ENCODE measurements at places on chromosomes 12 and 14. TPM values are rescaled to one million over a fixed set of nuclear protein-coding genes. Genes with fewer than 3 reads are reported as not detected.

DNA sequence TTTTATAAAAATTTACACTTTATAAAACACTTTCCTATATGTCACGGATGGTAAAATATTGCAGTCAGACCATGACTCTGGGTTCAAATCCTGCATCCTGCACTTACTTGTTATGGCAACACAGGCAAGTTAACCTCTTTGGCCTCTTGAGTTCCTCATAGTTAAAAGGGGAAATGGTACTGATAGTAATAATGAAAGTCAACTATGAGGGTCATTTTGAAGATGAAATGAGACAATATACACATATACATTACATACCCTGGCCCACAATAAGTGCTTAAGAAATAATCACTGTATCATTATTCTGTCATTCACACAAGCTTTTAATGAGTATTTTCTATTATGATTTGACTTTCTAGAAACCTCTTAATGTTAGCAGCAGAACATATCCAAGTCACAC is 64.4 kb downstream of the C12orf42 start:
- DNase-seq = no peak

GRCh38 chr12:65609359-65609771 is 214.9 kb upstream of the HMGA2 start:
- no peak for DNase-seq

- DNase-seq = no peak
Measured at GRCh38 chr14:78805570-78805969, 635.4 kb downstream of the NRXN3 start.

- DNase-seq = no peak
Measured at GRCh38 chr12:75704664-75705063, 193.3 kb upstream of the KRR1 start.

GRCh38 chr12:13342971-13343370 is 146.4 kb downstream of the EMP1 start:
- DNase-seq = no peak

- DNase-seq = no peak
Measured at GRCh38 chr14:34241185-34241711, 220.8 kb downstream of the SPTSSA start.

- DNase-seq = no peak
Measured at GRCh38 chr14:59123975-59124374, 64.5 kb upstream of the DAAM1 start.

DNA sequence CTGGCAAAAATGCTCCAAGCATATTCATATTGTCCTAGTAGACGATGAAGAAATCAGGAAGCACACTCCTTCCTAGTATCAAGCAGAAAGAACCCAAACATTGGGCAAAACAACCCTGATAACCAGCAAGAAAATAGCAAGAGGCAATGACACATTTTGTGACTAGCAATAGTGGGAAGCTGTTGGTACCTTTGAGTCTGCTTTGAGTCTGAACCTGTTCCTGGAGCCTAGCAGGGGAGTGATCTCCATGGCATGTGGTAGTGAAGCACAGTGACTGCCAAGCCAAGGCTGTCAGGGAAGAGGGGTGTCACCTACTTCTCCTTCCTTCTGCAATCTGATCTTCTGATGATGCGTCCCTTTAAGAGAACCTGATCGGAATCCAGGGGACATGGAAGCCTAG is 533.9 kb downstream of the VRK1 start:
- no peak for DNase-seq

DNA sequence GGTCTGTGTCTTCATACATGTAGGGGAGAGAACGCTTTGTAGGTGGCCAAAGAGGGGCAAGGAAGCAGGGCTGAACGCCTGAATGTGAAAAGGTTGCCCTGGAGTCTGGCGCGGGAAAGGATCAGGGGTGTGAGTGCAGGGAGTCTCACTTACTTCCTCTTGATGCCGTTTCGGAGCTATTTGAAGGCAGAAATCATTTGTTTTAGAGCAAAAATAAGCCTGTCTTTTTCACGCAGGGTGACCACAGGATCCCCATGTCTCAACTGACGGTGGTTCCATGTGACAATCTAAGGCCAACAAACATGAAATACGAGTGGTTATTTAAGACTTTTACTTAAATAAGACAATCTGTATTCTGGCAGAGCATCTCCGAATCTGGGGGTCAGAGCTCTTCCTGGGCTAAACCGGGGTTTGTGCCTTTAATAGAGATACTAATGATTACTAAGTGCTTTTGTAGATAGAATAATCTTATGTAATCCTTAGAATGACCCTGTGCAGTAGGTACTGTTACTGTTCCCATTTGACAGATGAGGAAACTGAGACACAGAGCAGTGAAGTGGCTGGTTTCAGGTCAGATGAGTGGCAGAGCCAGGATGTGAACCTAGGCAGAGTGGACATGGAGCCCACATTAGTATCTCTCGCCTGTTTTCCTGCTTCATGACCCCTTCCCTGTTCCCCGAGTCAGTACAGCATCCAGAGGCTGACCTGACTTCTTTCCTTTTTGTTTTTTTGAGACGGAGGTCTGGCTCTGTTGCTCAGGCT is 1.9 kb downstream of the BRI3BP start:
- no peak for DNase-seq

GRCh38 chr14:73744874-73745529 is 30.8 kb upstream of the PNMA1 start:
- DNase-seq = no peak

DNA sequence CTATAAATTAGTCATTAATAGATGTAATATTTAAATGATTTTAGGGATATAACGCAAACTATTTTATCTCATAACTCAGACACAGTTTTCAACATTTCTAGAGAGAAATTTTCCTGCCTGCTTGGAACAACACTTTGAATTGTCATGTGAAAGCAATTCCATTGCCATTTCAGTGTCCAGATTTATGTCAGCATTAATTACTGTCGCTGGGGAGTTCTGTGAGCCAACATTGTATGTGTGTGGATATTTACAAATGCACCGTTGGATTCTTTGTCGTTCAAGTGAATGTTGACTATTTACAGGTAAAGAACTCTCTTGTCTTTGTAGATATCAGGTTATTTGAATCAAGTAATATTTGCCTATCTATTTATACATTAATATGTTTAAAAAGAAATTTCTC is 465.3 kb upstream of the RGS6 start:
- no peak for DNase-seq

DNA sequence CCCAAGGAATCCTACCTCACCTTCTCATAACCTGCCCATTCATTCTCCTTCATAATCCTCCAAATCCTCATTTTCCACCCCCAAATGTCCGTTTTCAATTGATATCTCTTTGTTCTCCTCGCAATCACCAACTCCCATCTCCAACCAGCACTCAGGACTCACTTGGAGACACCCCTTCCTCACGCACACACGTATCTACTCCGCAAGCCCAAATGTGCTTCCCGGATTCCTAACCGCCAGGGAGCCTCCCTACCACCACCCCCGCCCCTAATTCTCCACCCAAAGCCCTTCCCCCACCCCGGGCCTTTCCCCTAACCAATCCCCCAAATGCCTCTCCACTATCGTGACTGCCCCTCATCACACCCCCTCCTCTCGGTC is 304 bp downstream of the KCTD10 start:
- no peak for DNase-seq

GRCh38 chr12:13179211-13180074 is 17.1 kb upstream of the EMP1 start:
- no peak for DNase-seq

DNA sequence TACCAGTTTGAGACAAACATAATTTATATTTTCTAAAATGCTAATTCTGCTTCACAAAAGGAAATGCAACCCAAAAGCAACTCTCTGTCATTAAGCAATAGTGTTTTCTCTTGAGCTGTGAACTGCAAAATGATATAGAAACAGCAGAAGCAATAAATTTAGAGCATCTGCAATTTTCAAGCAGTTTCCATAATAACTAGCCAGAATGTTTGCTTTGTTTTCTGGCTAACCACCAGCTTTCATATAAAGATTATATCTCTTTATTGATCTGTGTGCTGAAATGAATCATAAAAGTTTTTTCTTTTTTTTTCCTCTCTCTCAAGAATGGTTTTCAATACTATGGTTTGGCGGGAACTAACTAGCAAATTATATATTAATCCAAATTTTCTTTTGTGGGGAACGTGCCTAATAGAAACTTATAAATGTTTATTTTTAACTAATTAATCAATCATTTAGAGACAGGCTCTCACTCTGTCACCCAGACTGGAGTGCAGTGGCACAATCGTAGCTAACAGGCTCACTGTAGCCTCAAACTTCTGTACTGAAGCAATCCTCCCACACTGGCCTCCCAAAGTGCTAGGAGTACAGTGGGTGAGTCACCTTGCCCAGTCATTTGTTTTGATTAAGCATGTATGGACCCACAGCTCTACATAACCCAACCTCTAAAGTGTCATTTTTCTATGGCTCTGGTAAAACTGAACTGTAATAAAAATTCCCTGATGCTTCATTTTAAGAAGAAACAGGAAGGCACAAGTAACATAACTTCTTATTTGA is 830.1 kb upstream of the MGAT4C start:
- DNase-seq = no peak

GRCh38 chr14:83707056-83707455 is 1822.9 kb upstream of the FLRT2 start:
- no peak for DNase-seq

GRCh38 chr14:55578511-55578910 is 1.5 kb upstream of the KTN1 start:
- no peak for DNase-seq

DNA sequence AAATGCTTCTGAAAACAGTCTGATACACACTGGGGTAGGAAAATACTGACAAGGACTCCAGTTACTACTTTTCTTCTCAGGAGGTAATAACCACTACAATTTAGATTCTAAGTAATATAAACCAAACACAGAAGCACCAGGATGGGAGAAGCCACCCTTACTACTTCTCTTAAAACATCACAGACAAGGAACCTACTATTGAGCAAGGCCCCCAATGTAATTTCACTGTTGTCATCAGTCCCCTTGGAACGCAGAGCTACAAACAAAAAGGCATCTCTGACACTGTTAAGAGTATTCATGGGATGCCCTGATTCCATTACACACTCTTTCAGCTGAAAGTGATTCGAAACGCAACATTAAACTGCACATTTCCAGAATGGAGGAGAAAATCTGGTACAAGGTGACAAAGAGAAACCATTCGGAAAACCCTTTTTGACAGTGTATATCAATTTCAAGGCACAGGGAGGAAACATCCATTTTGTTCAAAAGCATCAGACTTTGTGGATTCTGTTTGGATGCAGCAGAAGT is 185.9 kb downstream of the PPM1H start:
- DNase-seq = no peak

DNA sequence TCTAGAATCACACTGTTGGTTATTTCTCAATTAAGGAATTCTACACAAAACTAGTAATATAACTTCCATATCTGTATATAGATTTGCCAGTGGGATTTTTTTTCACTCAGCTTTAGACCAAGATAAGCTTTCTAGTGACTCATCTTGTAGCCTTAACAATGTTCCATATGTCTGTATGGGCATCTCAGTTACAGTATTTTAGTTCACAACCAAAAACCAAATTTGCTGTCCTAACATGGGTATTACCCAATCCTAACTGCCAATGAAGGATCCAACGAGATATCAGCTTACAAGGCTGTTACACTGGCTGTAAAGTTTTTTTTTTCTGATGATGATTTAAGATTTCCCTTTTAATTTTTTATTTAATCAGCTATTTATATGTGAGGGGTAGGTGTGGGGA is 31.5 kb upstream of the KRR1 start:
- no peak for DNase-seq

The KRT6C gene
- not detected for total RNA-seq

The ADCY4 gene
- total RNA-seq = 71.9 TPM

The IL26 gene
- total RNA-seq = not detected

The PKP2 gene
- total RNA-seq = 463 TPM

The IFNG-AS1 gene
- total RNA-seq = 0.19 TPM

The MYH6 gene
- total RNA-seq = 170 TPM

The RAB15 gene
- total RNA-seq = 60.8 TPM
